ENCODE measurements at places on chromosomes 1 and 21.

- no peak for DNase-seq
These were observed 24.4 kb downstream of the KRTAP10-1 start for GRCh38 chr21:44515359-44516165.

DNA sequence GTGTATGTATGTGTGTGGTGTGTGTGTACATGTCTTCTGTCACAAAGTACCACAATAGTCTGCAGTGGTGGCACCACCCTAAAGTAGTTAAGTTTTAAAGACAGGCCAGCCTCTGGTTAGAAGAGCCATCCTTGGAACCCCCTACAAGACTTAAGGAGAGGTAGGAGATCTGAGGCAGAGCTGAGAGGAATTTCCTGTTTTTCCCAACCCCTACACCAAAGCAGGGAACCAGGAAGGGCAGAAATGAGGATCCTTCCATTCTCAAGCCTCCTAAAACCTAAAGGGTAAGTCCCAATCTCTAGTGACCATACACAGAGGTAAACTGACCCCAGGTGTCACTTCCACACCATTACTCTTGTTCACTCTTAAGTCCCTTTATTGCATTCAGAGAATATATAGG, 11.1 kb downstream of the PEA15 start:
- DNase-seq: no peak

DNA sequence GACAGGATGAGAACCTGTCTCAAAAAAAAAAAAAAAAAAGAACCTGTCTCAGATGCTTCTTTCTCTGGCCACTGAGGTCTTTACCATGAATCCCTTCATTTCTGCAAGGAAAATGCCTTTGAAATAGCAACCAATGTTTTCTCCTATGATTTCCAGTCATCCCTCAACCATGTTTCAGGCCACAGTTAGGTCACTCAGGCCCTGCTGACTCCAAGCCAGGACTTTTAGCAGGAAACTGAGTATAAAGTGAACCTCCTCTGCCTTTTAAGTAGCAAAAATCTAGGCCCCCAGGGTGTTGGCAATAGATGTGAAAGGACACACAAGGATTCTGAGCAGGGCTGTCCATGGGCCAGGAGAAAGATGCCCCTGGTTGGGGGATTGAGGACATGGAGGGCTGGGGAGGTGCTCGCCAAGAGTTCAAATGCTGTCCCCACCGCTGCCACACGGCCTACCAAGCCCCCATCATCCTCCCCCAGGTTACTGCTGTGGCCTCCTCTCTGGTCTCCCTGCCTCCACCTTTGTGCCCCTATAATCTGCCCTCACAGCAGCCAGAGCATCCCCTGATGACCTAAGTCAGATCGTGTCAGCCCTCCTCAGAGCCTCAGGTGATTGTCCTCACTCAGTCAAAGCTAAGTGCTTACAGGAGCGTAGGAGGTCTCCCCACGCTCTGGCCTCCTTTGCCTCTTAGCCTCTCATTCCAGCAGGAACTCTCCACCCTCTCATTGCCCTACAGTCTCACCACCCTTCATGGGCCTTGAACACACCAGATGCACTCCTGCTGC, 54.6 kb downstream of the MATN1 start:
- no peak for DNase-seq

DNA sequence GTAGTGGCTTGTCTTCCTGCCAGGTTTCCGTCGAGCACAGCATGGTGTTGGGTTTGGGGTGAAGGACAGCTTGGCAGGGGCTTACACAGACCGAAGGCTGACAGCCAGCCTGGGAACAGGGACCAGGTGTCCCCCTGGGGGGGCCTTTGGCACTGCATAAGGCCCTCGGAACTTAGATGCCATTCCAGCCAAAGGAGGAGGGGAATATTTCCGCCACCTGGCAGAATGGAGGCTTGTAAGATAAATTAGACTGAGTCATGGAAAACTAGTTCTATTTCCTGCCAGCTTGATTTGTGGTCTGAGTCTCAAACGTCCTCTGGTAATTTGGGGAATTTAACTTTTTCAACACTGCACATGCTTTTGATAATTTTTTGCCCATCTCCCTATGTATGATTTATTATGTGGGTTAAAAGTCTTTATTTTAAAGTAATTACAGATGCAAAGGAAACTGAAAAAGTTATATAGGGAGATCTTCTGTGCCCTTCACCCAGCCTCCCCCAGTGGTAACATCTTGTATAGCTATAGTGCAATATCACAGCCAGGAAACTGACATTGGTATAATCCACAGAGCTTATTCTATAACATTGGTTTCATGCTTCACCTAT, 11.5 kb upstream of the TMEM51 start:
- DNase-seq: peak; percentile 59

- no peak for DNase-seq
These were observed 72.6 kb upstream of the TRABD2B start for GRCh38 chr1:48069662-48070395.

DNA sequence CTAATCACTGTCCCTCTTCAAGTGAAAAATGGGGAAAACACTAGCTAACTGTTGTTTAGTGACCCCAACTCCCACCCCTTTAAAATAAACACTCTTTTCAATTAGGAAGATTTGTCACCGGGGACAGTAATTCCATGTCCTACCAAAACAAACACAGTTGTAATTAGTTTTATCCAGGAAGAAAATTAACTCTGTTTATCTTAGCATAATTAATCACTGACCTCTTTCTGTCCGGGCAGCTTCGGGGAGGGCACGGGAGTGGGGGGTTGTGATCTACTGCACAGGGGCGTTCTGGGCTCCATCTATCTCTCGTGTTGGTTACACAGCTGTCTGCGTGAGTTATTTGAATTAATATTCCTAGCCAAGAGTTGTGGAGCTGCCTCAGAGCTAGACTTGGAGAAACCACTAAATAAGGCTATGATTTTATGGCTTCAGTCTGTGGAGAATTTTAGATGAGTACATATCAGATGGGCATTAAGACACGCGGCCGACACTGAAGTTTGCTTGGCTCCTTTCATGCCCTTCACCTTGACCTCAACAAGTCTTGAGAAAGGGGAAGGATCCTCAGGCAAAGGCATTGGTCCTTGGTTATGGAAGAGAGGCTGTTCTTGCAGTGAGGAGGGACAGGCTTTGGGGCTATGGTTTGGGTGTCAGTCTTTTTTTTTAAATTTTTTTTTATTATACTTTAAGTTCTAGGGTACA, 102.0 kb upstream of the TRABD2B start:
- no peak for DNase-seq

DNA sequence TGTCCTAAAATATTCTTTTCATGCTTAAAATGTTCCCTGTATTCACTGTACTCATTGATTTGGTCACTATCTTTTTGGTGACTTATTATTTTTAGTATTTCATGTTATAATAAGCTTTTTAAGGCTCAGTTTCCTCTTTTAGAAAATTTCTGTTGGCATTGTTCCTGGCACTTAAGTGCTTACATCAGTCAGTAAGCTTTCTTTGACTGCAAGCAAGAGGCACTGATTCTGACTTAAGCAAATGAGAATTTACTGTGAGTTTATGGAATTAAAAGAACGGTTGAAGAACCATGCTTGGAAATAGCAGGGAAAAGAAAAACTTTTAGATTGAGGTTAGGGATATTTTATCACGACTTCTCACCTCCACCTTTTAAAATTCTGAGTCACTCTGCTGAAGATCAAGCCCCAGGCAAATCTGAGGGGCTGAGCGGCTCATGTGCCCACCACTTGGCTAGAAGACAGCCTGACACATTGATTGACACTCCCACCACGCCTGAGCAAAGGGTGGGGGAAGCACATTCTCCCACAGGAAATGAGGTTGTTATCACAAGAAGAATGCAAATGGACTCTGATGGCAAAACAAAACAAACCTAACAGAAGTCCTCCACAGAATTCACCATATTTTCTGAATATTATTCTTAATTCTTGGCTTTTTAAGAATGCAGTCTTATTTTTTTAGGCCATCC, 102.8 kb downstream of the KCTD3 start:
- DNase-seq: no peak

DNA sequence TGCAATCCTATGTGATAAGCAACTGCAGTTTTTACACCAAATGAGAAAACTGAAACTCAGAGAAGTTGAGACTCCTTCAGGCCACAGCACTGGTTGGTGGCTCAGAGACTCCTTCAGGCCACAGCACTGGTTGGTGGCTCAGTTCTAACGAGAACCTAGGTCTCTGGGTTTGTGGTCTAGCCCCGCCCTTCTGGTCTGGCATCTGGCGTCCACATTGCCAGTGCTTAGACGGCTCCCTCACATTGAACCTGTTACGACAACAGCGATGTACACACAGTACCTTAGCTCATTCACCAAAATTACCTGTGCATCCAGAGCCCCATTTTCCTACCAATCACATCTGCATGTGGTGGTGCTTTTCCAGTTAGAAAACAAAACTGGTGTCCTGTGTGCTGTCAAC, 66.1 kb downstream of the NID1 start:
- DNase-seq: no peak

GRCh38 chr21:45788637-45789506, 145.3 kb downstream of the PCBP3 start:
- no peak for DNase-seq

GRCh38 chr1:72438270-72438669, 155.9 kb upstream of the NEGR1 start:
- DNase-seq: no peak

DNA sequence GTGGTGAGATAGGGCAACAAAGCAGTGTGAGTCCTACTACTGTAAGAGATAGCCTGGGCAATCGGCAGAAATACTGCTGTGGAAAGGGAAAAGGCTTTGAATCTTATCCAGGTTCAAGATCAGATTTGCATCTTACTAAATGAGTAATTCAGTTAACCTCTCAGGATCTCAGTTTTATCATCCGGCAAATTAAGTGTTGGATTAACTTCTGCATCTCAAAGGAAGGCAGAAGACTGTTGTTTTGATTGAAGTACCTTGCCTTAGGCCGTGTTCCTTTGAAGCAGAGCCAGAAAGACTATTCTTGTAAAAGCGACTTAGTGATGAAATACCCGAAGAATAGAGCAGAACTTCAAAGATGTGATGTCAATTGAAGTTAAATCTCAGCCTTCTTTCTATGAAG, 612.9 kb upstream of the USP24 start:
- no peak for DNase-seq

DNA sequence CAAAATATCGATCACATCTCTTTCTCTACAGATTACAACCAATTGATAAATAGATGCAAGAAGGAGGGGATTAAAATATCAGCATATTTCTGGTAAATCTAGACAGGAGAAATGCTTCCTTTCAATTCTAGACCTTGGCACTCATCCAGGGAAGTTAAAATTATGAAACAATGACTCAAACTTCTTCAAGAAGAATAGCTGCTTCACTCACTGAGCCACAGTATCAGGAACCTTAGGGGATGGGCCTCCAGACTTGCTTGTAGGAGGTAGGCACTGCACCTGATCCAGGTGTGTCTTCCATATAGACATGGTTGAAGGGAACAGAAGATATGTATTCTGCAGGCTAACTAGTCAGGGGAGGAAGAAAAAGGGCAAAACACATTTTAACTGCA, 9.8 kb downstream of the SLAMF7 start:
- no peak for DNase-seq

DNA sequence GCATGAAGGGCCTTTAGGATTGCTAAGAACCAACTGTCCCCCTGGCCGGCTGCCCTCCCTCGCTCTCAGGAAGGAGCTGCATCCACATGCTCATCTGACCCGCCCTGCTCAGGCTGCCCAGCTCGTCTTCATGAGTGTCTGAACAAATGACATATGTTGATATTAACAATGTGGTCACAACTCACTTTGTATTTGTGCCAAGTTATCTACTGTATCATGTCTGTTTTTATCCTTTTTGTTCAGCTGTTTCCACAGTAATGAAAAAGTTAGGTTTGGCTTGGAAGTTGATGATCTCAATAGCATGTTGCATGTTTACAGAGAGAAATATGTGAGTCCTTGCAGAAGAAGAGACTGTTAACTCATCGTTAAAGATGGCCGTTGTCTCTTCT, 75.1 kb downstream of the PHTF1 start:
- DNase-seq: peak; percentile 58

DNA sequence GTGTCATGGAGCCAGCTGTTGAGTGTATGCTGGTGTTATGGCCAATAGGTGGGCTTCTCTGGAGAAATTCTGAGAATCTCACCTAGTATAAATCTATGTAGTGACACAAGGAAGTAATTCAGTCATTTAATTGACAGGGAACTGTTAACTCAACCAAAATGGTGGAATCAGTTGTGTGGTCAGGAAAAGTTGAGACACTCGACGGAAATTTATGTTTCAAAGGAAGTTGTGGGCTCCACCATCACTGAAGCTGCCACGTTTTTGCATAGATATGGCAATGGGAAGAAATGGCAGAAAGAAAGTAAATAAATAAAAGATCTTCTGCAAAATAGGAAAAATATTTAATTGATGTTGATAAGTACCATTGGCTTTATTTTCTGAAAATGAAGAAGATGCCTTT, 84.5 kb downstream of the ATP6V1G3 start:
- no peak for DNase-seq

DNA sequence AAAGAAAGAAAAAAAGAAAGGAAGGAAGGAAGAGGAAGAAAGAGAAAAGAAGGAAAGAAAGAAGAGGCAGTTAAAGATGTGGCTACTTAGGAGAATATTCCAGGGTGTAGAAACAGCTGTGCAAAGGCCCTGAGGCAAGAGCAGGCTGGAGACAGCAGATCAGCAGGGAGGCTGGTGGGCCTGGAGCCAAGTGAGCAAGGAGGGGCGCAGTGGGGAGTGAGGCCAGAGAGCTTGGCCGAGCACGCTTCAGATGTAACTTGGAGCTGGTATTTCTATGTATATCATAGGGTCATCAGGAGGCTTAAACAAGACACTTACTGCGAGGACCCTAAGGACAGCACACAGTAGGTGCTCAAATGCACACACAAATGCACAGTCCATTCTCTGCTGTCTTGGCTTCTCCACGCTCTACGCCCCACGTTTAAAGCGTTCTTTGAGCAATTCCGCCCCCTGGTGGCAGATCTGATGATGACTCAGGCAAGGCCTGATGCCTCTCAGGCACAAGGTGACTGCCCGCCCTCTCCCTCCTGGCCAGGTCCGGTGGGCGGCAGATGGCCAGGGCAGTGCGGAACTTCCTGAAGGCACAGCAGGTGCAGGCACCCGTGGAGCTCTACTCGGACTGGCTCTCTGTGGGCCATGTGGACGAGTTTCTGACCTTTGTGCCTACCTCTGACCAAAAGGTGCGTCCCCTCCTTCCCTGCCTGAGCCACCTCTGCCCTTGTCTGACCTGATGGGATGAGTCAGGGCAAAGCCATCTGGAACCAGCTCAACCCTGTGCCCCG, 11.9 kb upstream of the PADI3 start:
- DNase-seq: peak; percentile 80

Measured in NCI-H524 (cell line).